Fibroblast of lung (primary cell): ENCODE measurements at places on chromosomes 5 and 9. TPM values are rescaled to one million over a fixed set of nuclear protein-coding genes. Genes with fewer than 3 reads are reported as not detected.

The NOTCH1 gene
- total RNA-seq = 10.9 and 12.1 TPM in 2 replicates

The SLC36A3 gene
- not detected in 2 replicates for total RNA-seq

The SRA1 gene
- 28.0 and 39.1 TPM in 2 replicates for total RNA-seq

The NUDCD2 gene
- total RNA-seq = 6.4 and 7.4 TPM in 2 replicates

The GADD45G gene
- total RNA-seq = 2.3 and 3.5 TPM in 2 replicates

The CAMK4 gene
- total RNA-seq = 0.77 and 0.83 TPM in 2 replicates

The CDC20B gene
- total RNA-seq = under 0.01 TPM in 1 of 2 replicates, not detected in the other

The AHRR gene
- 6.2 and 26.4 TPM in 2 replicates for total RNA-seq

GRCh38 chr5:157855404-157855994, 3.4 kb downstream of the CLINT1 start:
- no peak overlapping the region for H3K4me3 ChIP-seq
- DNase-seq = peak; percentile 71
- H3K27ac ChIP-seq = no peak overlapping the region
- H3K4me1 ChIP-seq = no peaks in the 10 kb centered on the region

DNA sequence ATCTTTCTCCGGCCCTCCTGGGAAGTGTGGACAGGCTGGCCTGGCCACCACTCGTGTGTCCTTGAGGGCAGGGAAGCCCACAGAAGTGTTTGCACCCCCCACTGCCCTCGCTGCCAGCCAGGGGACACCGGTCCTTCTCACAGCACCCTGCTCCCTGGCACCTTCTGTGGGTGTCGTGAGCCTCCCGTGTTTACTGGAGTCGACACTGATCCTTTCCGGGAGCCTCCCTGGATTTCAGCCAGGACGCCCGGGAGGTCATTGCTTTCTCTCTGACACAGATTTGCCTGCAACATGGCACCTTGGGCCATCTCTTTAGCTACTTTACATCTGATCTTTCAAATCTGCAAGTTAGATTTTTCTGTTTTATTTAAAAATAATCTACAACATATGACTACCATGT, 120.4 kb upstream of the CACNA1B start:
- H3K4me1 ChIP-seq = no peaks in the 10 kb centered on the region
- H3K4me3 ChIP-seq = peak overlapping the region; percentile 11
- DNase-seq = no peak
- no peaks in the 10 kb centered on the region for H3K27me3 ChIP-seq
- H3K36me3 ChIP-seq = peaks cover 15% of the 10 kb centered on the region
- H3K27ac ChIP-seq = peak overlapping the region; percentile 37

GRCh38 chr5:151480384-151481293, 33.2 kb downstream of the SLC36A1 start:
- H3K27ac ChIP-seq = no peak overlapping the region
- no peak overlapping the region for H3K4me3 ChIP-seq
- H3K36me3 ChIP-seq = peaks cover 2% of the 10 kb centered on the region
- DNase-seq = peak; percentile 49
- no peaks in the 10 kb centered on the region for H3K27me3 ChIP-seq

GRCh38 chr9:89532478-89532877, 34.6 kb upstream of the SEMA4D start:
- H3K4me3 ChIP-seq = no peak overlapping the region
- no peak for DNase-seq
- H3K4me1 ChIP-seq = no peaks in the 10 kb centered on the region
- H3K27ac ChIP-seq = no peak overlapping the region
- no peaks in the 10 kb centered on the region for H3K27me3 ChIP-seq

DNA sequence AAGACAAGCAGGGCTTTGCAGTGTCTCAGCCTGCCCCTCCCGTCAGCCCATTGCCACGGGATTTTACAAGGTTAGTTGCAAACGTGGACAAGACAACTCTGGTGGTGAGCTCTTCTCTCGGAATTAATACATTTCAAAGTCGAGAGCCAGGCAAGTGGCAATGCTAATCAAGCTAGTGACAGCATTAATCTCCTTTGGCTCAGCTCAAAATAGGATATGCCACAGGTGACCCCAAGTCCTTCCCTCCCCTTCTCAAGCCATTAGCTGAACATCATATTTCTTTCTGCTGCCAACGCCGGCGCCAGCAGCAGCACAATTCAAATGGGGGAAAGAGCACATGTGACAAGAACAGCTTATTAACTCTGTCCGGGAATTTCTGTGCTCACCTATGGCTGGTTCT, 190.1 kb downstream of the ATPSCKMT start:
- no peak for DNase-seq
- no peaks in the 10 kb centered on the region for H3K36me3 ChIP-seq

- H3K27me3 ChIP-seq = peaks cover 24% of the 10 kb centered on the region
- no peak for DNase-seq
- H3K4me3 ChIP-seq = no peak overlapping the region
- no peaks in the 10 kb centered on the region for H3K36me3 ChIP-seq
- no peaks in the 10 kb centered on the region for H3K4me1 ChIP-seq
These were observed 1.3 kb downstream of the ASTN2 start for GRCh38 chr9:117413346-117414219.

GRCh38 chr5:122150215-122150614, 20.9 kb downstream of the ZNF474 start:
- no peak overlapping the region for H3K4me3 ChIP-seq
- peak; percentile 89 for DNase-seq

DNA sequence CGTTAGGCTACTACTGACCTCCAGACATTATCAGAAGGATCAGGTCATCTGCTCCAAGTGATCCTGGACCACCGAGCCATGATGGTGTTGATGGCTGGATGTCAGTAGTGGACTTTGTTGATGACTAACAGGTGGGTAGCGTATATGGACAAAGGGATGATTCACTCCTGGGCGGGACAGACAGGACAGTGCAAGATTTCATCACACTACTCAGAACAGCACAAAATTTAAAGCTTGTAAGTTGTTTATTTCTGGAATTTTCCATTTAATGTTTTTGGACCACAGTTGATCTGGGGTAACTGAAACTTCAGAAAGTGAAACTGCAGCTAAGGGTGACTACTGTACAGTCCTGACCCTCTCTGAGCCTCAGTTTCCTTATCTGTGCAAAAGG, 12.7 kb downstream of the PDGFRB start:
- H3K36me3 ChIP-seq = peaks cover 2% of the 10 kb centered on the region
- H3K27ac ChIP-seq = peak overlapping the region; percentile 99
- H3K27me3 ChIP-seq = no peaks in the 10 kb centered on the region
- peaks cover 81% of the 10 kb centered on the region for H3K4me1 ChIP-seq

GRCh38 chr5:124941051-124942049, 194.9 kb upstream of the ZNF608 start:
- H3K36me3 ChIP-seq = no peaks in the 10 kb centered on the region
- H3K27me3 ChIP-seq = no peaks in the 10 kb centered on the region
- no peak overlapping the region for H3K4me3 ChIP-seq

- H3K4me1 ChIP-seq = no peaks in the 10 kb centered on the region
These were observed 1.7 kb upstream of the HTR1A start for GRCh38 chr5:63963926-63964325.

DNA sequence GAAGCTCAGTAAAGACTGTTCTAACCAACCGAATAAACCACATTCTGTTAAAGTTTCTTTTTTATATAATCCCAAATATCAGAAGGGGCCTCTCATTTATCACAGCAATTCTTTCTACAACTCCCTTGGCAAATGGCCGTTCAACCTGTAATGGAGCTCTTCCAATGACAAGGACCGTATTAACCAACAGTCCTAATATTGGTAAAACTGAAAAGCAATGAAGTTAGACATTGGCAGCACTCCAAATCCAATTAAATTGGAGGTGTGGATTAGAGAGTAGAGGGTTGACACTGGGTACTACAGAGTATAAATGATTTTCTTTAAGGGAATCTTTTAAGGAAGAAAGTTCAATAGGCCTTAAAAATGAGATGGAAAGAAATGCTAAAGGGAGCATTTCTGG, 842 bp downstream of the TMED7 start:
- H3K36me3 ChIP-seq = no peaks in the 10 kb centered on the region
- H3K27me3 ChIP-seq = no peaks in the 10 kb centered on the region
- H3K4me3 ChIP-seq = peak overlapping the region; percentile 89
- peaks cover 2% of the 10 kb centered on the region for H3K4me1 ChIP-seq
- DNase-seq = no peak

DNA sequence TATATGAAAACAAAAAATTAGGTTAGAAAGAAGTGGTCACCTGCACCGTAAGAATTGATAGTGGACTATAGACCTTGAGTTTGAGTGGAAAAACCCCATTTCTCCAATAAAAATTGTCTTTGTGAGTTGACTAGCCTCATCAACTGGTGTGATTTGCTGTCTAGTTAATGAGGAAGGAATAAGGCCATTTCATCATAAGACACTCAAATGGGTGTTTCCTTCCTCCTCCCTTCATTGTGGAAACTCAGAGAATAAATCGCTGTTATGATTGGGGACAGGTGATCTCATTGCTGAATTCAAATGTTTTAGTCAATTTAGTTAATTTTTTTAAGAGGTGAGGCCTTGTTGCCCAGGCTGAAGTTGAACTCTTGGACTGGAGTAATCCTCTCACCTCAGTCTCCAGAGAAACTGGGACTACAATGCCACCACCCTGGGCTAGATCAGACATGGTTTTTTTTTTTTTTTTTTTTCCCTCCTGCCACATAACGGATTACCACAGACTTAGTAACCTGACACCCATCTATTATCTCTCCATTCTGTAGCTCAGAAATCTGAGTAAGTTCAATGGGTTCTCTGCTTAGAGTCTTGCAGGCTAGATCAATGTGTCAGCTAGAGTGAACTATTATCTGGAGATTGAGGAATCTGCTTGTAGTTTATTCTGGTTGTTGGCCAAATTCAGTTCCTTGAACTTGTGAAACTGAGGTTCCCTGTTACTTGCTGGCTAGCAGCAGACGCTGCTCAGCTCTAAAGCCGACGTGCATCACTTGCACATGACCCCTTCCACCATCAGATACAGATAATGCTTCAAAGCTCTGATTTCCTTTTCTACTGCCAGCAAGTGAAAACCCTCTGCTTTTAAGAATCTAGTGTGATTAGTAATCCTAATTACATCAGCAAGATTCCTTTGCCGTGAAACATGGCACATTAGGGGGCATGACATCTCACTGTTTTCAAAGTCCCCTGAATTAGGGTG, 663.8 kb upstream of the CDH9 start:
- H3K27me3 ChIP-seq = no peaks in the 10 kb centered on the region
- H3K4me3 ChIP-seq = no peak overlapping the region
- H3K36me3 ChIP-seq = no peaks in the 10 kb centered on the region
- H3K4me1 ChIP-seq = no peaks in the 10 kb centered on the region
- no peak overlapping the region for H3K27ac ChIP-seq

DNA sequence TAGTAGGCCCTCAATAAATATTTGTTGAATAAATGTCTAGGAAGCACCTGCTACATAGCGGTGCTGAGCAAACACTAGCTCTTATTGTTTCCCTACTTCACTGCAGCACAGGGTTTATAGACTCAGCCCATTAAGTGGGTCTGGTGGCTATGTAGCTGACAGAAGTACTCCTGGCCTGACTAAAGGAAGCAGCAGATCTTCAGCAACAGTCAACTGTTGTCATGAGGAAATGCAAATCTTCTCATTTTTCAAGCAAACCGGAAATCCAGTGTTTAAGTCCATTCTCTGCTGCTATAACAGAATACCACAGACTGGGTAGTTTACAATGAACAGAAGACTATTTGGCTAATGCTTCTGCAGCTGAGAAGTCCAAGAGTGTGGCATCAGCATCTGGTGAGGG, 2.8 kb upstream of the TEX10 start:
- peaks cover 2% of the 10 kb centered on the region for H3K4me1 ChIP-seq
- no peak overlapping the region for H3K27ac ChIP-seq
- DNase-seq = no peak
- H3K36me3 ChIP-seq = no peaks in the 10 kb centered on the region
- H3K4me3 ChIP-seq = no peak overlapping the region

- no peak overlapping the region for H3K4me3 ChIP-seq
- H3K4me1 ChIP-seq = peaks cover 9% of the 10 kb centered on the region
These were observed 465.2 kb upstream of the RGMB start for GRCh38 chr5:98308231-98308630.

GRCh38 chr5:173237143-173237874, 2.3 kb upstream of the NKX2-5 start:
- no peak overlapping the region for H3K4me3 ChIP-seq
- H3K36me3 ChIP-seq = no peaks in the 10 kb centered on the region
- no peaks in the 10 kb centered on the region for H3K4me1 ChIP-seq
- DNase-seq = peak; percentile 14

- H3K27me3 ChIP-seq = peaks cover 18% of the 10 kb centered on the region
- no peaks in the 10 kb centered on the region for H3K36me3 ChIP-seq
- peak; percentile 47 for DNase-seq
- H3K4me1 ChIP-seq = no peaks in the 10 kb centered on the region
- no peak overlapping the region for H3K4me3 ChIP-seq
These were observed 170.5 kb upstream of the SMIM23 start for GRCh38 chr5:171614971-171615653.

GRCh38 chr5:74094096-74094781, 468.2 kb downstream of the ARHGEF28 start:
- H3K27ac ChIP-seq = no peak overlapping the region
- peaks cover 2% of the 10 kb centered on the region for H3K27me3 ChIP-seq
- no peaks in the 10 kb centered on the region for H3K36me3 ChIP-seq

- H3K36me3 ChIP-seq = no peaks in the 10 kb centered on the region
- DNase-seq = no peak
- H3K4me3 ChIP-seq = no peak overlapping the region
- H3K27ac ChIP-seq = no peak overlapping the region
These were observed 132.7 kb downstream of the MPDZ start for GRCh38 chr9:13146840-13147239.

DNA sequence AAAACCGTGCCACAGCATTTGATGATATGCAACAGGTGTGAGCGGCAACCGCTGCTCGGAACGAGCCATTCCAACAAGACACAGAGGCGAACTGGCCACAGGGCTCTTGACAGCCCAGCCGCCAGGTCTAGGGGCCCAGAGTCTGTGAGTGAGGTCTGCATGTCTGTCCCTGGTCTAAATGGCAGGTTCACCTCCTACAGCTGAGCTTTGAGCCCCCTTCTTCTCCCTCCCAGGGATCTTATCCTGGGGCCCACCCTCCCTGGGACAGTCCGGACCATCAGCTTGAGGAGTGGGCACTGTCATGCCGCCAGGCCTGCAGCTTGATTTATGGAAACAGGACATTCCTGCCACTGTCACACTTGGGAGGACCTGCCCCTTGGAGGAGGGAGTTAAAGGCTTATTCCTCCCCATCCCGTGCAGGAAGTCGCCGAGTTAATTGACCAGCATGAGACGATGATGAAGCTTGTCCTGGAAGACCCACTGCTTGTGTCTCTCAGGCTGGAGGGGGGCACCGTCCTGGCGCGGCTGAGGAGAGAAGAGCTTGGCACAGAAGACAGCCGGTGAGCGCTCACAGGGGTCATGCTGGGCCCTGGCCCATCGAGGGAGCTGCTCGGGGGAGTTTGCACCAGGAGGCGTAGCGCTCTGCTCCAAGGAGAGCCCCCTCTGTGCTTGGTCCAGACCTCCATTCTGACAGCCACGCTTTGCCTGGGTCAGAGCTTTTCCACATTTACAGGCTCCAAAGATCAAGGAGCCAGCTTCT, 35.5 kb upstream of the LRRC14B start:
- H3K27me3 ChIP-seq = no peaks in the 10 kb centered on the region
- no peak overlapping the region for H3K27ac ChIP-seq
- no peaks in the 10 kb centered on the region for H3K36me3 ChIP-seq
- H3K4me1 ChIP-seq = no peaks in the 10 kb centered on the region
- no peak overlapping the region for H3K4me3 ChIP-seq

- H3K36me3 ChIP-seq = no peaks in the 10 kb centered on the region
- peak; percentile 31 for DNase-seq
- H3K4me1 ChIP-seq = no peaks in the 10 kb centered on the region
- H3K4me3 ChIP-seq = no peak overlapping the region
- no peaks in the 10 kb centered on the region for H3K27me3 ChIP-seq
These were observed 41.4 kb upstream of the IL7R start for GRCh38 chr5:35815089-35815936.

GRCh38 chr5:151829370-151829769, 57.6 kb downstream of the G3BP1 start:
- H3K27ac ChIP-seq = no peak overlapping the region
- H3K27me3 ChIP-seq = no peaks in the 10 kb centered on the region
- no peak for DNase-seq
- H3K4me1 ChIP-seq = no peaks in the 10 kb centered on the region
- H3K4me3 ChIP-seq = no peak overlapping the region
- H3K36me3 ChIP-seq = no peaks in the 10 kb centered on the region
